Stimulated activated CD8-positive, alpha-beta memory T cell treated with anti-CD3 and anti-CD28 coated beads, Interleukin-4, amount 100 ng/mL, for 24 hours (primary cell): ENCODE measurements at places on chromosomes 1 and 21.

GRCh38 chr1:71014178-71014579 lies 33.4 kb downstream of the PTGER3 start:
- no peak for DNase-seq

GRCh38 chr1:113031171-113031933 lies 41.6 kb upstream of the LRIG2 start:
- DNase-seq: no peak

DNA sequence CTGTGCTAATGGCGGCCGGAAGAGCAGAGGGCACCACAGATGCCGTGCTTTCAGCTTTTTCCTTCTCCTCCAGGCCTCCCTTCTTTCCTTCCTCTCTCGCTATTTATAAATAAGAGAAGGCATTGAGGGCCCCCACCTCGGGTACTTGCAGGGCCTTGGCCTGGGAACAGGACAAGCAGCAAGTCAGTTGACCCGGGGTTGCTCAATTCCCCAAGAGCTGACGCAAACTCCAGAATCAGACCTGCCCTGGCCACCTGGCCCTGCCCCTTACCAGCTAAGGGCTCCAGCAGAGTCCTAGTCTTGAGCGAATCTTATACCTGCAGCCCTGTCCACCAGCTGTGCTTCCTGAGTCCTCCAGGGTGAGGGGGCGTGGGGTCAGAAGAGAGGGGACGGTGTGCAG lies 13.5 kb downstream of the TNFRSF1B start:
- DNase-seq: no peak

- no peak for DNase-seq
Observed at GRCh38 chr1:21341022-21341421, 50.8 kb upstream of the ECE1 start.

GRCh38 chr1:14590411-14591180 lies 7.9 kb upstream of the KAZN start:
- DNase-seq: no peak

DNA sequence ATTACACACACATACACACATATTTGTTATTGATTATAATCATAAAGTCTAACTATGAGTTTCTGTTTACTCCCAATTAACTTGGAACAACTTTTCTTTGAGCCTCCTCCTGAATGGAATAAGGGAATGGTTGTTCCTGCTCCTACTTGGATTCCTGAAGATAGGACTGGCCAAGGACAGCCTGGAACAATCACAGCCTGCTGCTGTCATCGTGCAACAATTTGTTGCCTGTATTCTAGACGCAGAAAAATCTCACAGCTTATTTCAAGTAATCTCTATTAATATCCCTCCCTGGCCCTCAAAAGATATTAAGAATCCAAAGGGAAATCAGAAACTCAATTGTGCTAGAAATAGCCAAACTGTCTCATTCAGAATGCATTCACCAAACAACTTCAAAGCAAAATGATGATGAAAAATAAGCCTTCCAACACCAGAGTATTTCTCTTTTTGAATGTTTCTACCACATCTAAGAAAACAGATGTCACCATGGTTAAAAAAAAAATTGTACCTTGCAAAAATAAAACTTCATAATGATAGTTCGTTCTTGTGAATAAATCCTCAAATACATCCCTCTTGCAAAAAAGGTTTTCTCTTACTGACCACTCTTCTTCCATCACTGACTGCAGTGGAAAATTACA lies 30.9 kb downstream of the RCAN1 start:
- no peak for DNase-seq

- no peak for DNase-seq
Observed at GRCh38 chr1:16442265-16442664, 1.7 kb downstream of the NECAP2 start.

DNA sequence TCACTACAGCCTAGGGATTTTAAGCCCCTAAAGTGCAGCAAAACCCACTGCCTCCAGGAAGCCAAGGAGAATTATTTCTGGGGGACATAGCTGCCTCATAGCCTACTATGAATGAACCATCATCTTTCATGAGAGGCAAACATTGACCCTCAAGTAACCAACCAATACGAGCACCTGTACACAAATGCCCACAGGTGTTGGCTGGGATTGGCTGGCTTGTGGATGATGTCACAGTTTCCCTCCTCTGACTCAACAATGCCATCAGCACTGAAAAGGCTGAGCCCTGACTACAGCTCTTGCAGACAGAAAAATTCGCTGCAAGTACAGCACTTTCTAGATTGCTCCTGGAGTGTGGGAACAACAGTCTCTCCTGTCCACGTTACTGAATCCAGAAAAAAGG lies at the start of gene HMGB4:
TSS of gene HMGB4 (plus strand) at position 301 of the 400 bp plus-strand sequence. CDS start 113 bp downstream, outside the sequence.
- no peak for DNase-seq

DNA sequence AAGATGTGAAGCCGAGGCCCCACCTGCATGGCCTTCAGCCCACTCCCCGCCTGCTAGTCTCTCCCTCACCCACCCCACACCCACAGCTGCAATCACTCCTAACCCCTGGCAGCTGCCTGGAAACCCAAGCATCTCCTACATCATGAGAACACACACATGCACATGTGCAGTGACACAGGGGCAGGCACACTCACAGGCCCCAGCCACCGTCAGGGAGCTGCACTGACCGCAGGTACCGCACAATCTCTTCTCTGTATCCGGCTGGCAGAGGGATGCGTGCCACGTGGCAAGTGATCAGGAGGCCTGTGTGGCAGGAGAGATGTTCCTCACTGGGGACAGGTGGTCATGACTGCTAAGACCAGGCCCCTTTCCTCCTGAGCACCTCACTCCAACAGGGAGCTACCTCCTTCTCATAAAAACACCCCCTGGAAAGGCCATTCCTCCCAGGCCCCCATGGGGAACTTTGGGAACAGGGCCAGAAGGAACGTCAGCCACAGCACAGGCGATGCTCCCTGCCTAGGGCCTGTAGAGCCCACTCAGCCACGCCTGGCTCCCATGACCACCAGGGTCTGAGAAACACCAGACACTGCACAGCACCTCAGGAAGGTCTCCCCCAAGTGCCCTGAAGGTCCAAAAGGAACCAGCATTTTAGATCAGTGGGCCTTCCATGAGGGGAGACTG lies 6.0 kb downstream of the LSS start:
- DNase-seq: no peak

GRCh38 chr1:204254031-204254661 lies 40.4 kb upstream of the GOLT1A start:
- DNase-seq: no peak

- DNase-seq: no peak
Observed at GRCh38 chr1:10149231-10149630, 61.1 kb upstream of the KIF1B start.

- no peak for DNase-seq
Observed at GRCh38 chr21:26888931-26889330, 43.7 kb upstream of the ADAMTS1 start.

DNA sequence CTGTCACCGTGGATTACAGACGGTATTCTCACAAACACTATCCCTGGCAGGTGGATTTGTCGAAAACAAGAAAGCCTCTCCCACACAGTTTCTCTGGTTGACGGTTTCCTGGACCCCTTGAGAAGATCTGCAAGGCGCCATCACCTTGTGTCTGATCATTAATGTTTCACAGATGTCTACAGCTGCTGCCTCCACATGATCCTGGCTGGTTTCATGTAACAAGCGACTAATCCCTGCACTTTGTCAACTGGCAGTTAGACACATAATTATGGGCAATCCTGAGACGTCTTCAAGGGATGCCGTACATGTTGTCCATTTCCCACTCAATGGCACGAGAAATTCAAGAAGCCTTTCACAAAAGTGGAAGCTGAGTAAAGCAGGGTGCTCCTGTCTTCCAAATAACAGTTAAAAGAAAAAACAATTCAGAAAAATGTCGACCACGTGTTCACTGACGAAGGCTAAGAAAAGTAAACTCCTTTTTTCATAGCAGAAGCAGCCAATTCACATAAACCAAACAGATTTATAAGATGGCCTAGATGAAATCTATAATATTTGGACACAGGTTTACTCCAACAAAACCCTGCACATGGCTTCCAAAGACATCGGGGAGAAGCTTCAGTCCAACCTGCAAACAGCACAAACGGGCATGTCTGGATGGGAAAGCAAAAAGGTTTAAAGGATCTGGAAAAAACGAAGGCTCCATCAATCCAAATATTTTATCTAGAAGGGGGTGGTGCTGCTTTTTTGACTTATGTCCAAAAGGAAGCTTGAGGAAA lies 52.2 kb downstream of the CAPZB start:
- no peak for DNase-seq

DNA sequence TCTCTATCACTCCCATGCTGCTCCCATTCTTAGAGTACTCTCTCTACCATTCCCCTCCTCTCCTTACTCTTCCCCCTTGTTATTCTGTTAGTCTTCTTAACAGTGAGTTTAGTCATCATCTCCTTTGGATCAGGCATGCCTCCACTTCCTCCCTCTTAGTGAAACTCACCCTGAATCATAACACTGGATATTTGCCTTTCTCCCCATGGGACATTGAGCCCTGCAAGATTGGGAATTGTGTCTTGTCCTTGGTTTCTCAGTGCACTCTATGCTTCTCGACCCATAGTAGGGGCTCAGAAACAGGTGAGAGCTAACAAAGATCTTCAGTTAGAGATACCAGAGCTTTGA lies 68.3 kb upstream of the GCLM start:
- DNase-seq: no peak

GRCh38 chr1:149967646-149968045 lies 31.0 kb upstream of the MTMR11 start:
- no peak for DNase-seq

DNA sequence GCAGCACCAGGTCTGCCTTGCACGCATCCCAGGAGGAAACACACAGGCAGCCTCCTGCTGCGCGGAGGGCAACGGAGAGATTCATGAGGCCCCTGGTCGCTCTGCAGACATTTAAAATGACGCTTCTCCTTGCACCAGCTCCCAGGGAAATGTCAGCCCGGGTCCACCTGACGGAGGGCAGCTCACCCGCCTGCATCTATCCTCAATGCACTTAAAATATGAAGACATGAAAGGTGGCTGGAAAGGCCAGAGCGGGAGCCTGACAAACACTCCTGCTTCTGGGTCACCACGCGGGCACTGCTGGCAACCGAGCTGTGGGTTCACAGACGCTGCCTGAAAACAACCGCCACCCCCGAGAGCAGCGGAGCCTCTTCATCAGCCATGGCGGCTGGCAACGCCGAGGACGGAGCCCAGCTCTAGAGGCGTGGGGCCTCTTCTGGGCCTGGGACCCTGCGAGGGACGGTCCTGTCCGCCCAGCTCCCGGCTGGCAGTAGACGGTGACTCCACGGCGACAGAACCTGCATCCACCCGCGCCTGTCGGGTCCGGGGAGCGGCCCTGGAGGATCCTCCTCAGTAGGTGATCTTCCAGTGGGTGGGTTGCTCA lies 22.7 kb downstream of the POFUT2 start:
- DNase-seq: no peak

DNA sequence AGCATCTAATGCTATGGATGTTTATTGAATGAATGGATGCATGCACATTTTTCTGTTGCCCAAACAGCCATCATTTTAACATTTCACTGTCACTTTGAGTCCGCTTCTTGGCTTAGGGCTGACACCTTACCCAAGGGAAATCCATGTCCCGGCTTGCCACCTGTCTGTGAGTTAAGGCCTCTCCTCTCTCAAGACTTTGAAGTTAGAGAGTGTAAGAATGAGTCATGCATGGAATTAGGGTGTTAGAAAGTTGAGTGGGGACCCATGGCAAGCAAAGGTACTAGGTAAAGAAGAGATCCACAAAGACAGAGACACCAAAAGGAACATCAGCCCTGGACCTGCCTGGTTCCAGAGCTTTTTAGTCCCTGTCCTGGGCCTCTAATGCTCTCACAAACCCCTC lies 35.1 kb downstream of the ATP1A1 start:
- no peak for DNase-seq

DNA sequence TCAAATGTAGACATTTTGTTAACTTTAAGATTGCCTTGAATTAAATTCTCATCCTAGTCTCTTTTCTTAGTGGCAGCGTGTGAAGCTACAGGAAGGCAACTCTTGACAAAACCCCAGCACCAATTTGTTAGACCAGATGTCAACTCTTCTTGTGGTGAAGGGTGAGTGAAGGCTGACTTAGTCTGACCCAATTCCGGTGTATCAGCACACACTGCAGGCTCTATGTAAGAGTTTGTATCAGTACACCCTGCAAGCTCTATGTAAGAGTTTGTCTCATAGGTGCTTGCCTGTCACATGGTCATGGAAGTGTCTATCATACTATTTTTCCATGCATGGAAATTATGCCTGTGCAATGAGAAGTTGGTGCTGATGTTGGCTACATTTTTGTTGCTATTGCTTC lies 16.8 kb downstream of the CR2 start:
- DNase-seq: no peak
